AG04450 (cell line): ENCODE measurements at places on chromosomes 5 and 9. TPM values are rescaled to one million over a fixed set of nuclear protein-coding genes. Genes with fewer than 3 reads are reported as not detected.
A peak's percentile ranks its signal among the peaks of the same experiment; 100 is the strongest.

DNA sequence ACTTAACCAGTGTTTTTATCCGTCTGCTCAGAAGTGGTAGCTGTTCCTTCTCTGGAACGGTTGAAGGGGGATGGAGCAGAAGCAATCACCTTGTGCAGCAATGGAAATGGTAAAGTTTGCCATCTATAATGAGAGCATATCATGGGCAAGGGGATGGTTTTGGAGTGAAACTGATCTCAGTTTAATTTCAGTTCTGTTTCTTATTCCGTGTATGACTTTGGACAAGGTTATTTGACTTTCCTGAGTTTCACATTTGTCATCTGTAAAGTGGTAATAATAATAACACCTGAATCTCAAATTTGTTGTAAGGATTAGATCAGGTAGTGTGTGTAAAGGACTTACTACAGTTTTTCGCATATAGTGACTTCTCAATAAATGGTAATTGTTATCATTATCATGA lies 106.1 kb downstream of the PCSK1 start:
- DNase-seq: no peak

DNA sequence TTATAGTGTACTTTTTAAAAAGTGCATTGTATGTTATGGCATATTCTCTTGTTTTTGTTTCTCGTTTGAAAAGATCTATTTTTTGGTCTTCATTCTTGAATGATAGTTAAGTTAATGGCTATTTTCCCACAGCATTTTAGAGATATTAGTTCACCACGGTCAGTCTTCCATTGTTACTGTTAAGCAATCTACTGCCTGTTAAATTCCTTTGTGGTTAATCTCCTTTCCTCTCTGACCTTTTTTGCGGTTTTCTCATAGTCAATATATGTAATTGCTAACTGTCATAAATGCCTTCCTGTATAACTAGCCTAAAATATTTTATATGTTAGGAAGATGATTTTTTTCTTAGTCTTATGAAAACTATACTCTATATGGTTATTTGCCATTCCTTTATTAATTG lies 250.8 kb upstream of the FBXL7 start:
- DNase-seq: peak; percentile 32

DNA sequence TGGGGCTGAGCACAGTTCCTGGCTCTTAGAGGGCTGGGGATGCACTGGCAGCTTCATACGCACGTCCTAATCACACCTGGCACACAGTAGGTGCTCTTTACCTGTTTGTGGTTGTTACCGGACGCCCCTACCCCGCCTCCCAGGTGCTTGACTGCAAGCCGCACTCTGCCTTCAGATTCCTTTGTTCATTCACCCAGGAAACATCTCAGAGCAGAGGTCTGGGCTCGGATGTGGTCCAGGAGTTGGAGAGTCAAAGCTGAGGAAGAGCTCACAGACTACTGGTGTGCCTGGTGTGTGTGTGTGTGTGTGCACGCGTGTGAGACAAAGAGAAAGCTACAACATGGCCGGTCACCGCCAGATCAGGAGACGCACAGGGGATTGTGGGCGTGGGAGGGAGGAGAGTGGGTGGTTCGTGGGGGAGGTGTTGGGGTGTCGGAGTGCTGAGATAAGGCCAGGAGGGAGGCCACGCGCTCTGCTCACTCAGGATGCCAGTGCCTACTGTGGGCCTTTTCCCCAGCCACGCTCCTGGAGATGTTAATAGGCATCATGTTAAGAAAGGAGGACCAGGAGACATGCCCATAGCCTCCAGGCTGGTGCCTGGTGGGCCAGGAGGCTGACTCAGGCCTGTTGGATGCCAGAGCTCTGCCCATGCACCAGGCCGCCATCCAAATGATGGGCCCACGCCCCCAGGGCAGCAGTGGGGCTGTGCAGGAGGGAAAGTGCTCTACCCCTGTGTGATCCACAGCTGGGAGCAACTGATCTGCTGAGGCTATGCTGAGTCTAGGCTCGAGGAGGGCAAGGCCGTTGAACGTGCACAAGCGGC lies 39.9 kb downstream of the CRB2 start:
- no peak for DNase-seq

DNA sequence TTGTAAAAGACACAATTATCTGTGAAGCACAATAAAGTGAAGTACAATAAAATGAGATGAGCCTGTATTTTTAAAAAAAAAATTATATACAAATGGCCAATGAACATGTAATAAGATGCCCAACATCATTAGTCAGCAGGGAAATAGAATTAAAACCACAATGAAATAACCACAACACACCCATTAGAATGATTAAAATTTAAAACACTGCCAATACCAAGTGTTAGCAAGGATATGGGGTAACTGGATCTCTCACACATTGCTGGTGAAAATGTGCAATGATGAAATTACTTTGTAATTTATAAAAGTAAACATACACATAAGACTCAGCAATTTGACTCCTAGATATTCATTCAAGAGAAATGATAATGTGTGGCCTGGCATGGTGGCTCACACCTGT lies 62.8 kb downstream of the SHOC1 start:
- DNase-seq: no peak

DNA sequence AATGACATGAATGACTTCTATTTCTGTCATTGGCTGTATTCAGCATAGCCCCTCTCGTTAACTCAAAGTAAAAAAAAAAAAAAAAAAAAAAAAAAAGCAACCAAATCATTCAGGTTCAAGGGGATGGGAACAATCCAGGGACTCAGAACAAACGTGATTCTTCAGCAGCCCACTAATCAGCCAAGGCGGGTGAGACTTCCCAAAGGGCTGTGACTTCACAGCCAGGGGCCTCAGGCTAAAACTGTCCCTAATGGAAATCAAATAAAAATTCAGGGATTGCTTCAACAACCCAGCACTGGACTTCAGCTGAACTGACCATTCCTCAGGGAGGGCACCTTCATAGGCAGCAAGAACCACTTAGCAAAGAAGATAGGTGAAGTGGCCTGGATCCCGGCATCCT lies 86.2 kb upstream of the FAM169A start:
- DNase-seq: no peak

GRCh38 chr9:80498001-80498555 lies 926.3 kb downstream of the TLE4 start:
- DNase-seq: no peak

- DNase-seq: no peak
Observed at GRCh38 chr5:38889424-38889823, 43.6 kb downstream of the OSMR start.

- no peak for DNase-seq
Observed at GRCh38 chr5:97044052-97044451, 98.4 kb downstream of the LIX1 start.

DNA sequence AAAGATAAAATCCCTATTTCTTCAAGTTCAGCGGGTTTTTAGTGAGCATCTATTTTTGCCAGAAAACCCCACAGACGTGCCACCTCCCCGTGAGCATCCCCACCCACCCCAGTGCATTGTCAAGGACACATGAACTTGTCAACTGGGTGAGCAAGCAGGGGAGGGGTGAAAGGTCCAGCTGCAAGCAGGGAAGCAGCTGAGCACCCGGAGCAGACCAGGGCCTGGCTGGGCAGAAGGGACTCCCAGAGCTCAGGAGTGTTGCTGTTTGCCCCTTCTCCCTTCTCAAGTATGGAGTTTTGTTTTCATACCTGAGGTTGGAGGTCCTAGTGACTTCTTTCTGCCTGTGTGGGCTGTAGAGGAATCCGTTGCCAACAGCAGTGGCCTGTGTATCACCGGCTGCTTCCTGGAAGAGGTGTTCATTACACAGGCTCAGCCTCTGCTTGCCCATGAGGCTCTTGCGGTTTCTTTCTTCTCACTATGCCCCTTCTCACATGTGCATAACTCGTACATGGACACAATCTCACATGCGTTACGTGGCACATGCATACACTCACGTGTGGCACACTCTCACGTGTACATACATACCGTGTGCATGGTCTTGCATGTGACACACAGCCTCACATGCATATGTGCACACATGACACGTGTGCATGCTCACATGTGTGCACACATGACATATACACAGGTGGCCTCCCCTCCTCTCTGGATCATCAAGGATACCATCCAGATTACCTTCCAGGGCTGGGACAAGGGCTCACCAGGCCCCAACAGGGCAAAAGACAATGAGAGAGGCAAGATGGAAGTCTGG lies 126.7 kb downstream of the MVB12B start:
- DNase-seq: no peak

GRCh38 chr5:83426855-83427254 lies 44.7 kb upstream of the VCAN start:
- DNase-seq: no peak

- DNase-seq: no peak
Observed at GRCh38 chr5:176180339-176180738, 57.9 kb upstream of the SIMC1 start.

- no peak for DNase-seq
Observed at GRCh38 chr5:60101573-60101972, 208.0 kb upstream of the PDE4D start.

- DNase-seq: no peak
Observed at GRCh38 chr5:31638345-31638744, 586 bp upstream of the PDZD2 start.

GRCh38 chr9:23447166-23447565 lies 378.9 kb downstream of the ELAVL2 start:
- no peak for DNase-seq

- DNase-seq: no peak
Observed at GRCh38 chr5:152547202-152547601, 142.1 kb upstream of the NMUR2 start.

- DNase-seq: peak; percentile 27
Observed at GRCh38 chr9:86766912-86767311, 180.4 kb downstream of the GAS1 start.

- no peak for DNase-seq
Observed at GRCh38 chr5:109413458-109413857, 3.7 kb upstream of the PJA2 start.

- no peak for DNase-seq
Observed at GRCh38 chr9:77851882-77852595, 179.6 kb downstream of the GNAQ start.

- DNase-seq: no peak
Observed at GRCh38 chr5:35101016-35101415, 53.3 kb upstream of the AGXT2 start.

DNA sequence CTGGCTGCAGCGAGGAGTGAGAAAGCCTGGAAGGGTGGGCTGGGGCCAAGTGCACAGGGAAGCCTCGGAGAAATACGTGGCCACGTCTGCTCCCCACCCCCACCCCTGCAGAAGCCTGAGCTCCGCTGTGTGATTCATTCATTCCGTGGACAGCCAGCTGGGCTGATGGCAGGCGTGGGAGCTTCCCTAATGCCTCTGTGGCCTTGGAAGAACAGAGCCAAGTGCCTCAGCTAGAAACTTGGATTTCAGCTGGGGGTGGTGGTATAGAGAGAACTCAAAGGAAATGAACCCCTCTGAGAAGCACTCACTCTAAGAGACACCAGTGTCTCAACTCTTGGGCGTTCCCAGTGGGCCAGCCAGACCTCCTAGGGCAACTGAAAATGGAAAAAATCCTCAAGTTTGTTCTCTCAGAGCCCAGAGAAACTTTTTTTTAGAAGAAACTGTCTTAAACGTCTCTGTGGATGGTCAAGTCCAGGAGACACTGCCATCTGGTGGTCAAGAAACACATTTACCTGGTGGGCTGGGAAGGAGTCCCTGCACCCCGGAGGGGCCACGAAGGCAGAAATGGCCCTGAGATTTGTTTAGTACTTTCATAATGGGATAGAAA lies 18.0 kb downstream of the ATOX1 start:
- peak; percentile 85 for DNase-seq

DNA sequence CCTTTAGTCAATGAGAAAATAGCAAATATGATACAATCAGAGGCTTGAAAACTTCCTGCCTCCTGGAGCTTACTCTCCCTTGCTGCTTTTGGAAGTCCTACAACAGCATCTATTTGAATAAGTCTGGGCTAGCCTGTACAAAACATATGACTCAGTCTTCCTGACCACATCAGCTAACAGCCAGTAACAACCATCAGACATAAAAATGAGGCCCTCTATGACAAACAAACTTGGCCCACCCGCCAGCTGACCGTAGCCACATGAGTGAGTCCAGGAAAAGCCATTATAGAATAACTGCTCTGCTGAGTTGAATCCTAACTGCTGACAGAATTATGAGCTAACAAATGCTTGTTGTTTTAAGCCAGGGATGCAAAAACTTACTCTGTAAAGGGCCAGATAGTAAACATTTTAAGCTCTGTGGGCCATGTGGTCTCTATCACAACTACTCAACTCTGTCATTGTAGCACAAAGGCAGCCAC lies 347.6 kb downstream of the PTPRD start:
- DNase-seq: peak; percentile 47

- DNase-seq: no peak
Observed at GRCh38 chr5:116652903-116653302, 78.3 kb upstream of the SEMA6A start.

PCDHB4 gene
- 0.04 and 0.06 TPM in 2 replicates for polyA plus RNA-seq

PCDHGA2 gene
- polyA plus RNA-seq: 6.1 and 6.3 TPM in 2 replicates

TRPM6 gene
- 0.01 TPM in 2 replicates for polyA plus RNA-seq

NMUR2 gene
- not detected in 2 replicates for polyA plus RNA-seq

DNAH5 gene
- polyA plus RNA-seq: 9.9 and 12.4 TPM in 2 replicates

SLC6A3 gene
- not detected in 2 replicates for polyA plus RNA-seq

WHRN gene
- 1.1 and 1.2 TPM in 2 replicates for polyA plus RNA-seq

FANCC gene
- 8.3 and 10.8 TPM in 2 replicates for polyA plus RNA-seq

C1QTNF3 gene
- 0.74 and 1.2 TPM in 2 replicates for polyA plus RNA-seq

PDE8B gene
- 0.02 TPM in 2 replicates for polyA plus RNA-seq
